Glutamatergic neuron (in vitro differentiated cells): ENCODE measurements at places on chromosomes 1 and 21.
A peak's percentile ranks its signal among the peaks of the same experiment; 100 is the strongest.

GRCh38 chr1:192776206-192776605, 32.6 kb upstream of the RGS2 start:
- no peak for DNase-seq

DNA sequence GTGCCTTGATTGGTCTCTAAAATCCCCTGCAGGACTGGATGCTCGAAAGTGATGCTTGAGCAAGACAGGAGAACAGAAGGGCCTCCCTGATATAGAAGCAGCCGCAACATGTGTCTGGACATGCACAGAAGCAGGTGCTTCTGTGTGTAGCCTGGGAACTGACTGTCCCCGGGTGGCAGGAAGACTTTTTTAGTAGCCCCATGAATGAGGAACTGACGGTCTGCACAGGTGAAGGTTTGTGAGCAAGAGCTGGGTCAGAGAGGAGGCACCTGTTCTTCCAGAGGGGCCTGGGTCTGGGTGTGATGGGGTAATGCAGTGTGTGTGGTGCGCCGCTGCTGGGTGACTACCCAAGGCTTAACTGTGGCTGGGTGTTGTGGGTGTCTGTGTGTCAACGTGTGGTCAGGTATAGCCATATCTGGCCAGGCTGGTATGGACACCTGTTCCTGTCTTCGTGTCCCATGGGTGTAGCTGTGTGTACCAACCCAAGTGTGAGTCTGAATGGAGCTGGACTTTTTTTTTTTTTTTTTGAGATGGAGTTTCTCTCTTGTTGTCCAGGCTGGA, 39.1 kb upstream of the FOXO6 start:
- DNase-seq: no peak

DNA sequence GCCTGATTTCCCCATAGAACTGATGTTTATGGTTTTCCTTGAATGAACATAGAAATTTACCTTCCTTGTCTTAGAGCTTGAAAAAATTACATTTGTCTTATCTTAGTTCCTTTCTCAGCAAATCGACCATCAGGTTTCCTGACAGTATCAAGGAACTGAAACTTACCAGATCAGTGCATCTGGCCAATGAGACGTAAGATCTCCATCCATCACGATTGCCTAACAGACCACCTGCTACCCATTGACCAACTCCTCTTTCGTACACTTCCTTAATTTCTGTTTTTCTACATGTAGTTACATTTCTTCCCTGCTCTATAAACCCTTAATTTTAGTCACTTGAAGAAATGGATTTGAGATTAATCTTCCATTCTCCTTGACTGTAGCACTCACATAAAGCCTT, 57.4 kb upstream of the TMPRSS15 start:
- no peak for DNase-seq

DNA sequence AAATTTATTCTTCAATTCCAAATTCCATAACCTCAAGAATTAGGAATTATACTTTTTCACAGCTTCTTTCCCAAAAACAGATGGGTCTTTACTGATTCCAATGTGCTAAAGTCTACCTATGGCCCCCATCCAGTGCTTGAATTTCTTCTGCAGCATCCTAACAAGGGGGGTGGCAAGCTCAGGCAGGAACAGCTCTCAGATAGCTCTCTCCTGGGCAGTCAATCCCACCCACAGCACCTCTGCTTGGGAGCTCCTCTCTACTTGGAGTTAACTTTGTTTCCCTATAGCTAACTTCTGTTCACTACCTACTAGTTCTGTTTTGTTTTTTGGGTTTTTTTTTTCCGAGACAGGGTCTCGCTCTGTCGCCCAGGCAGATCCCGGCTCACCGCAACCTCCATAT, 12.1 kb downstream of the RBBP5 start:
- no peak for DNase-seq

GRCh38 chr1:94550800-94551241, 9.3 kb upstream of the F3 start:
- no peak for DNase-seq

DNA sequence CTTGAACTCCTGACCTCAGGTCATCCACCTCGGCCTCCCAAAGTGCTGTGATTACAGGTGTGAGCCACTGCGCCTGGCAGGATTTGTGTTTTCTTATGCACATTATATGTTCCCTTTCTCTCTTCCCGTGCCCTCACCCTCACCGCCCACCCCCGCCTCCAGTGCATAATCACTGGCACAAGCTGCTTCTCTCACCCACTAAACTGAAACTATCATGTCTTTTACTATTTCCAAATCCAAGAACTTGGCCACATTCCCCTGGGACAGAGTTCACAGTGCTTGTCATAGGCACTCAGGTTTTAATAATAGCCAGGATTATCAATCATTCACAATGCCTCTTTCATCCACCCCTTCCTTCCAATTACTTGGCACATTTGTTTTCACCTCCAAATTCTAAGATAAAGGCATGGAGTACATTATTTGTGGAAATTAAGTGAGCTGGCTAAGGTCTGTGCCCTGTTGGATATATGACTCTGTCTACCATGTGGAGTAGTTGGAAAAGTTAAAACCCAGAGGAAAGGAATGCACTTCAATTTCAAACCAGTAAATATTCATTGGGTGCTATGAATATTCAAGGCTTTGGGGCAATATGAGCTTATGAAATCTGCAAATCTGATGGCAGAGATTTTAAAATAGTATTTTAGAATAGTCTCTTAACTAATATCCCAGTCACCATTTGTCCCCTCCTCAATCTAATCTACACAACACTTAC, 17.6 kb upstream of the MAPKAPK2 start:
- no peak for DNase-seq

DNA sequence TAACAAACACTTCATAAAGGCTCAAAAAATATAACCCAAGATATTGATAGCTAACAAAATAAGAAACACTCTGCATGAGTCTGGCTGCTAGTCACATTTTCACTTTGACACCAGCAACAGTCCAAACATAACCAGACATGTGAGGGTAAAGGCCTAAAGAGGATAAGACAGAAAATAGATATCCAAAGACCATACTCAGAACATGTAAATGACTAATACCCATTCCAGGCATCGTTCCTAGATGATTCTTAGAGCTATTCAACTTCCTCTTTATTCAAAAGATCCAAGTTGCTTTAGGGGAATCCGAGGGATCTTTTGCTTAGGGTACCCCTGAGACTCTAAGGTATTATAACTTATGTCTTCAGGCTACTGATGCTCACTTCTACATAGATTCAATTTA, 5.1 kb downstream of the COL24A1 start:
- DNase-seq: no peak

DNA sequence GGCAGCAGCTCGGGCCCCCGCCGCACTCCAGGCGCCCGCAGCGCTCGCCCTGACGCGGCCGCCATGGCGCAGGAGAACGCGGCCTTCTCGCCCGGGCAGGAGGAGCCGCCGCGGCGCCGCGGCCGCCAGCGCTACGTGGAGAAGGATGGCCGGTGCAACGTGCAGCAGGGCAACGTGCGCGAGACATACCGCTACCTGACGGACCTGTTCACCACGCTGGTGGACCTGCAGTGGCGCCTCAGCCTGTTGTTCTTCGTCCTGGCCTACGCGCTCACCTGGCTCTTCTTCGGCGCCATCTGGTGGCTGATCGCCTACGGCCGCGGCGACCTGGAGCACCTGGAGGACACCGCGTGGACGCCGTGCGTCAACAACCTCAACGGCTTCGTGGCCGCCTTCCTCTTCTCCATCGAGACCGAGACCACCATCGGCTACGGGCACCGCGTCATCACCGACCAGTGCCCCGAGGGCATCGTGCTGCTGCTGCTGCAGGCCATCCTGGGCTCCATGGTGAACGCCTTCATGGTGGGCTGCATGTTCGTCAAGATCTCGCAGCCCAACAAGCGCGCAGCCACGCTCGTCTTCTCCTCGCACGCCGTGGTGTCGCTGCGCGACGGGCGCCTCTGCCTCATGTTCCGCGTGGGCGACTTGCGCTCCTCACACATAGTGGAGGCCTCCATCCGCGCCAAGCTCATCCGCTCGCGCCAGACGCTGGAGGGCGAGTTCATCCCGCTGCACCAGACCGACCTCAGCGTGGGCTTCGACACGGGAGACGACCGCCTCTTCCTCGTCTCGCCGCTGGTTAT, 2.8 kb downstream of the KCNJ9 start:
- peak; percentile 63 for DNase-seq

DNA sequence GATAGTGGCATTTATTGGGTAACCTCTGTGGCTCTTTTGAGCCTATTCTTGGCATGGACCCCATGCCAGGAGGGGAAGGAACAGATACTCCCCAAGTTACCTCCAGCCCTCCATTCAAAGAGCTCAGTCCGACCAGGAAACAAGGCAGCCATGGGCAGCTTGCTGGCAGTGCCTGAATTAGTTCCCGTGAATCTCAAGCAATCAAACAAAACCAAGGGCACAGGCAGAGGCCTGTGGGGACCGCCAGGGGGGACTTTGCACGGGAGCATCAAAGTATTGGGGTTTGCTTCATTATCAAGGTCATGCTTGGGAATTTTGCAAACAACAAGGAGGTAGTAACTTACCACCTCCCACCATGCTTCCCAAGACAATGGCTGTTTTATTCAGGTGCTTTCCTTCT, 81.2 kb upstream of the IFFO2 start:
- no peak for DNase-seq

DNA sequence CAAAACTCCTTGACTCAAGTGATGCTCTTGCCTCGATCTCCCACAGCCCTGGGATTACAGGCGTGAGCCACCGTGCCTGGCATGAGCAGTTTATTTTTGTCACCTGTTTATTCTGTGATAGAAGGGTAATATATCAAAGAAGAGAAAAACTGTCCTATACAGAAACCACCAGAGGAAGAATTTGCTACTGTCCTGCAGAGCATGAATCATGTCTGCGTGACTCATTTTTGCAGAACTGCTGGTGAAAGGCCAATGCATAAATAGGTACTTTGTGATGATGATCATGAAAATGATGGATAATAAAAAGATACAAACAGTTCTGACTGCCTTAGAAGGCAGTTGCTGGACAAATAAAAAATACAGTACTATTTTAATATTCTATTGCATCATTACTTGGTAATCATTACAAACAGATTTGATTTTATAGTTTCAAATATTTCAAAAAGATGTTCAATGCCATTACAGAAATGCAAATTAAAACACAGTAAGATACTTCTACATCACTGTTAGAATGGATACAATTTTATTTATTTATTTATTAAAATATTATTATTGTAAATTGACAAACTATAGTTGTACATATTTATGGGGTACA, 26.5 kb downstream of the RIPPLY3 start:
- no peak for DNase-seq
